Stimulated activated CD8-positive, alpha-beta memory T cell treated with anti-CD3 and anti-CD28 coated beads, Interleukin-4, amount 100 ng/mL, for 1 hour (primary cell): ENCODE measurements at places on chromosomes 4 and X.
A peak's percentile ranks its signal among the peaks of the same experiment; 100 is the strongest.

DNA sequence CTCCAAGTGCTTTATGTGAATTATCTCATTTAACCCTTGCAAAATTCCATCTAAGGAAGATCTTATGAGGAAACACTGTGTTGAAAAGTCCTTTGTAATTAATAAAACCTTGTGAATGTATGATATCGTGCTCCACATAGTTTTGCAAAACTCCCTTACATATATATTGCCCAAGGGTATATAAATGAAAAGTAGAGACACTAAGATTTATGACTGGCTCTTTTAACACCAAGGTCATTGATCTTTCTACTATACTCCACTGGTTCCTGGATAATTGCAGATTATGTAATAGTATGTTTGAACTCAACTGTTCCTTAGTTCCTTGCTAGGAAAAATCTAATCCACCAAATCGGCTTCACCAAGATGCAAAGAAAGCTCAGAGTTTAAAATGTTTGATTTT is 48.0 kb upstream of the TMEM33 start:
- DNase-seq: no peak

DNA sequence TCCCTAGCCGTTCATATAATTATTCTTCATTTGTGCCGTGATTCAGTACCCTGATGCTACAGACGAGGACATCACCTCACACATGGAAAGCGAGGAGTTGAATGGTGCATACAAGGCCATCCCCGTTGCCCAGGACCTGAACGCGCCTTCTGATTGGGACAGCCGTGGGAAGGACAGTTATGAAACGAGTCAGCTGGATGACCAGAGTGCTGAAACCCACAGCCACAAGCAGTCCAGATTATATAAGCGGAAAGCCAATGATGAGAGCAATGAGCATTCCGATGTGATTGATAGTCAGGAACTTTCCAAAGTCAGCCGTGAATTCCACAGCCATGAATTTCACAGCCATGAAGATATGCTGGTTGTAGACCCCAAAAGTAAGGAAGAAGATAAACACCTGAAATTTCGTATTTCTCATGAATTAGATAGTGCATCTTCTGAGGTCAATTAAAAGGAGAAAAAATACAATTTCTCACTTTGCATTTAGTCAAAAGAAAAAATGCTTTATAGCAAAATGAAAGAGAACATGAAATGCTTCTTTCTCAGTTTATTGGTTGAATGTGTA is 7.0 kb downstream of the SPP1 start:
- no peak for DNase-seq

DNA sequence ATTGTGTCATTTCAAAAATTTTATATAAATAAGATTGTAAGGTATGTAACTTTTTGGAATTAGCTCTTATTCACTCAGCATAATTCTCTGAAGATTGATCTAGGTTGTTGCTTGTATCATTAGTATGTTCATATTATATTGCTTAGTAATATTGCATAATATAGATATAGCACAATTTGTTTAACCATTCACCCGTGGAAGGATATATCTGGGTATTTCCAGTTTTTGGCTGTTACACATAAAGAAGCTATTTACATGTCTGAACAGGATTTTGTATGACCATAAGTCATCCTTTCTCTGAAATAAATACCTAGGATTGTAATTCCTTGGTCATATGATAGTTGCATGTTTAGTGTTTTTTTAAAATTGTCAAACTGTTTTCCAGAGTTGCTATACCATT is 82.5 kb downstream of the CPEB2 start:
- no peak for DNase-seq

DNA sequence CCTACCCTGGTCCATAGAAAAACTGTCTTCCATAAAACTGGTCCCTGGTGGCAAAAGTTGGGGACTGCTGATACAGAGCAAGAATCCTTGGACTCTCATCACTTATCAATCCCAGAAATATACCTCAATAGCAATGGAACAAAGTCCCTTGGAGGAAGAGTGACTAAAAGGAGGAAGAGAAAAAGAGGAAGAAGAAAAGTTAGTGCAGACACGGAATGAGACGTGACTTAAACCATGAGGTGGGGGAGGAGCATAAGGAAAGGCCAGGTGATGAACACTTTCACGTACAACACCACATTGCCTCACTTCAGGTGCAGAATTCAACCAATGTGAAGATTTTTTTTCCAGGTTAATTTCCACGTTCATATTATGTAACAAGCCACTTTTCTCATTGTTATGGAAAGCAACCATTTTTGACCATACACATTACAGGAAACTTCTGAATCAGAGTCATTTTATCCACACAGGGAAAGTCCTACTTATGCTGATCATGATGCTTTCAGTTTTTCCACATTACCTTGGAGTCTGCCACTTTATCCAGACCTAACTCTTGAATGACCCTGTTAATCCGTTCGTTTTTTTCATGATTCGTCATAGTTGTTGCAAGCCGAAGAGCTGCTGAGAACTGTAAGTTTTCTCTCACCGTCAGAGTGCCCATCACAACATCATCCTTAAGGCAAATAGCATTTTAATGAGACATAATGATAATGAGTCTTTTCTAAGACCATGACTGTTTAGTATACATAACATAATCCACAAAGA is 27.7 kb downstream of the ABCG2 start:
- no peak for DNase-seq

DNA sequence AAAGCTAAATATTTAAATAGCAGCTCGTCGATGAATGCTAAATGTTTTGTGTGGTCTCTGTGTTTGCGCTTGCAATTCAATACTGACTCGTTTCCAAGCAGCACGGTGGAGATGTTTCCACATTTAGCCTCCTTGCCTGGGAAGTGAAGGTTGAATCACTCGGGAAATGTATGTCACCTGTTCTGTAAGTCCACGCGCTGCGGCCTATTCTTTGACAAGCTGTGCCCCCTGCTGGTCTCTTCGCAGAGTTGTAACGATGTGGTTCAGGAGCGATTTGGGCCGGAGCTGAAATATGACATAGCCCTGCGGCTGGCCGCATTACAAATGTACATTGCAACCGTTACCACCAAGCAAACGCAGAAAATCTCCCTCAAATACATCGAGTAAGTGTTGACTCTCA is 89.6 kb upstream of the PRPS2 start:
- DNase-seq: no peak

GRCh38 chr4:118968005-118968404 is 79.4 kb downstream of the SYNPO2 start:
- DNase-seq: no peak

DNA sequence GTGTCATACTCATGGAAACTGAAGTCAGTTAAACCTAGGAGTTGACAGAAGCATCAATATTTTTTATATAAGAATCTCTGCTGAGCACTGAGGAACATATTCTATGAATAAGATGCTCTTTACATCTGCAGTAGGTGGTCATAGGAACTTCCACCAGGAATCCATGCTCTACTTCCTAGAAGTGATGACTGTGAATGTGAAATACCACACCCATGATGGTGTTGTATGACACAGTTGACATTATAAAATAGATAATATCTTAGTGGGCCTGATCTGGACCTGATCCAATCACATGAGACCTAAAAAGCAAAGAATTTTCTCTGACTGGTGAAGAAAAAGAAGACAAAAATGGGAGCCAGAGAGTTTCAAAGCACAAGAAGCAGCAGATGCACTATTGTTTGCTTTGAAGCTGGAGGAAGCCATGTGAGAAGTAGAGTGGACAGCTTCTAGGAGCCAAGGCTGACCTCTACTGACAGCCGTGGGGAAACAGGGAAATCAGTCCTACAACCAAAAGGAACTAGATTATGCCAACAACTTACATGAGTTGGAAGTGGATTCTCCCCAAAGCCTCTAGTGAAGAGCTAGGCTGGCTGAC is 68.6 kb upstream of the HS3ST1 start:
- no peak for DNase-seq

DNA sequence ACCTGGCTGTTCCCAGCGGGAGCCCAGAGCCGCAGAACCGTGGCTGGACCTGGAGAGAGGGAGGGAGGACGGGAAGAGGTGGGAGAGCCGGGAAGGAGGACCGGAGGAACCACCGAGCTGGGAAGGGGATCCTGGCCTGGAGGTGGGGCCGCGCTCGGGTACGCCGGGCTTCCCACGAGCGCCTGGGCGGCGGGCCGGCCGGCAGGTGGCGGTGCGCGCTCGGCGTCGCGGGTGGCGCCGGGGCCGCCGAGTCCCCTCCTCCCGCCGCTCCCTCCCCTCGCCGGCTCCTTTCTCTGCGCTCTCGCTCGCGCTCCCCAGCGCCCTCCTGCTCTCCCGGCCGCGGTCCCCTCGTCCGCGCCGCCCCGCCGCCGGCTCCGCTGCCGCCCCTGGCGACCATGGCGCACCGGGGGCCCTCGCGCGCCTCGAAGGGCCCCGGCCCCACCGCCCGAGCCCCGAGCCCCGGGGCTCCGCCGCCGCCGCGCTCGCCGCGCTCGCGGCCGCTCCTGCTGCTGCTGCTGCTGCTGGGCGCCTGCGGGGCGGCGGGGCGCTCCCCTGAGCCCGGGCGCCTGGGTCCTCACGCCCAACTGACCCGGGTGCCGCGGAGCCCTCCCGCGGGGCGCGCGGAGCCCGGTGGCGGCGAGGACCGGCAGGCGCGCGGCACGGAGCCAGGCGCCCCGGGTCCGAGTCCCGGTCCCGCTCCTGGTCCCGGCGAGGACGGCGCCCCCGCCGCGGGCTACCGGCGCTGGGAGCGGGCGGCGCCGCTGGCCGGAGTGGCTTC is at the start of gene SORCS2:
Gene SORCS2, plus strand, starts transcription at position 287 of the 778 bp plus-strand sequence.
- DNase-seq: no peak

DNA sequence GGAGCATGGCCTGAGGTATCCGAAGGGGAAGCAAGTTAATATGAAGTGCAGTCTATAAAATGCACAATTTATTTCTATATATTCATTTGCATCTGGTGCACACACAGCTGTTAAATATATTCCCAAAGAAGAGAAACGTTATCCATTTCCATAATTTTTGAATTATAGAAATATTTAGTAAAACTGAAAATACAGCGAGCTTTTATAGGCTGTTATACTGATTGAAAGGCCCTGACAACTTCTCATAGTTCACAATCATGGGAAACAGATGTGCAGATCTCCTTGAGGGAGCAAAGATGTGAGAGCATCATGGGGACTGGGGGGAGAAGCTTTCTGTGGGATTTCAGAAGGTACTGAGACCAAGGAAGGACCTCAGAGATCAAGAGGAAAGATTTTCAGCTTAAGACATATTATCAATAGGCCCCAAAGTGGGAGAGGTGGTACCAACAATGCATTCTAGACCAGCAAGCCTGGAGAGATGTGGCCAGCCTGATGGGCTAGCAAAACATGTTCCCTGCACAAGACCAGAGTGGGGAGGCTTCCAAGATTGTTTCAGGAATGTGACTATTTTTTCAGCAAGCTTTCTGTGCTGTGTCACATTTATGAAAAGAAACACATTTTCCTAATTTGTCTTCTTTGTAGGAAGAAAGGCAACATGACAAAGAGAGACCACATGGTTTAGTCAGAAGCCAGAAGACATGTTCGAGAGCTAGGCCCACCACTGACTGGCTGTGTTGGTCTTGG is 256.0 kb upstream of the SFRP2 start:
- no peak for DNase-seq

DNA sequence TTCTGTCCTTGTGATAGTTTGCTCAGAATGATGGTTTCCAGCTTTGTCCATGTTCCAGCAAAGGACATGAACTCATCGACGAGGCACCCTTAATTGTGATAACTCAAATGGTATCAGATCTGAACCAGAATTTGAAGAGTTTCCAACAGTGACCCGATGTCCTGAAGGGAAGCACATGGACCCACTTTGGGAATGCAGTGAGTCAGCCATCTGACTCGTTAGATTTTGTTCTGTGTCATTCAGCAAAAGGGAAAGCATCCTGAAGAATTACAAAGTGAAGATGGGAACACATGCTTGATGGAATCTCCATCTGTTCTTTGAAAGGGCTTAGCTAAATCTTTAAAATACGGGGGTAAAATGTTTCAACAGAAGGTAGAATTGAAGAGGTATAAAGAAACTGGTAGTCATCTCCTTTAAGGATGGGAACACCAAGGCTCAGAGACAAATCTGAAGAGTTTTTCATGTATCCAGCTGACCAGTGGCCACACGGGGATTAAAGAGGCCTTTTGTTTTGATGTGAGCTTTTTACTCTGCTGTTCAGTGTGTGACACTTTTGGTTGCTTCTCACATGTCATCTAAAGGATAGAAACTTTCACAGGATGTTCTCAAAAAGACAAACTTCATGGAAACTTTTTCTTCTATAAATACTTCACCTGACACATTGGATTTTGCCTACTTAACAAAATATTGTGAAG is 393.8 kb downstream of the INPP4B start:
- DNase-seq: no peak

DNA sequence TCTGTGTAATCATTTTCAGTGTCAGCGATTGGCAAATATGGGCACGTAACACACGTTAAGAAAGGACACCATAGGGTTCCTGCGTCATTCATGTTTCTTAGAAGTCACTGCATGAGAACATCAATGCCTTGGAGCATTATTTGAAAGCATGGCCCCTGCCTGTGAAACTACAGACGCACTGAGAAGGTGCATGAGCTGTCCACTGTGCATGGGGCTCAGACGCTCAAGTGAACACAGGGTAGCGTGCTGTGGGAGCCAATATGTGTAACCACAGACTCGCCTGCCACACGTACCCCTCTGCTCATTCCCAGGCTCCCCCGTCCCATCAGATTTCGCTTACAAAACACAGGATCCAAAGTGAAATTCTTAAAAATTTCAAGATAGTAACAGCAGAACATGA is 6.5 kb downstream of the PPP2R2C start:
- no peak for DNase-seq

DNA sequence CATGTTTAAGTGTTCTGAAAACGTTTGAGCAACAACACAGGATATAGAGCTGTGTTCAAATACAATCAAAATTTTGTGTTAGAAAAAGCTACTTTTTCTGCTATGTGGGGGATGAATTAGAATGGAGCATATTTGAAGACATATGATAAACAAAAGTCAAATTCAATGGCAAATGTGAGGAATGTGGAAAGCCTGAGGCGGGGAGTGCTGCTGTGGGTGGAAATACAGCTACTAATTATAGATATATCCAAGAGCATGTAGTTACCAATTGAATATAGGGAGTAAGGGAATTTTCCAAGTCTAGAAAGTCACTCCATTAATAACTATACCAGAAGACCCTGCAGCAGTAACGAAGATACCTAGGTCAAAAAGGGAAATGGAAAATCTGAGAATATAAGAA is 2370.4 kb upstream of the TENM3 start:
- no peak for DNase-seq

DNA sequence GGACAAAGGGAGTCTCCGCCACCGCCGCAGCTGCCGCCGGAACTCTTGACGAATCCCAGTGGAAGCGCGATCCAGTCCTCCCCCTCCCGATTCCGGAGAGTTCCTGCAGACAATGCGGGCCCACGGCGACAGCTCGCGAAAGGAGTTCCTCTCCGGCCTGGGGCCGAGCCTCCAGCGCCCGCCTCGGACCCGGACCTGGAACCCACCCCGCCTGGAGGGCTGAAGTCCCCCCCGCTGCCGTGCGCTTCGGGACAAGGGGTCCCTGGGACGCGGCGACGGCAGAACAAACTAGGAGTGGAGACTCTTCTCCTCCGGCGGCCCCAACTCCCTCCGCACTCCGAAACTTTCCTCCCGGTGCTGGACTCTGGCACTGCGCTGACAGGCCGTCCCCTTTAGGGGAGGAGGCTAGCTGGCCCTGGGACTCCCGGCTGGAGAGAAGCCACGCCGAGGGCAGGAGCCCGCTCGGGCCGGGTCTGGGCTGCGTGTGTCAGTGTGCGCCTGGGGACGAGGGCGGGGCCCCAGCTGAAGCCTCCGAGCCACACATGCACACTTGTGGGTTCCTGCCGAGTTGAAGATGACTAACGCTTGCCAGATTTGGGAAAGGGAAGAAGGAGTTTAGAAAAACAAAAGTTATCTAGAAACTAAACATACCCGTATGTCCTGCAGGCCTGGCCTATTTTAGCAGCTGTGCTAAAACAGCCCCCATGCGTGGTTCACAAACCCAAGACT is at the start of gene ANTXR2:
Gene ANTXR2, minus strand, starts transcription at position 486 of the 729 bp plus-strand sequence. CDS start 669 bp downstream, outside the sequence.
- peak; percentile 46 for DNase-seq

- no peak for DNase-seq
These were observed 1.7 kb downstream of the UVSSA start for GRCh38 chr4:1348746-1349145.
